ENCODE measurements at places on chromosomes 12 and 14.

DNA sequence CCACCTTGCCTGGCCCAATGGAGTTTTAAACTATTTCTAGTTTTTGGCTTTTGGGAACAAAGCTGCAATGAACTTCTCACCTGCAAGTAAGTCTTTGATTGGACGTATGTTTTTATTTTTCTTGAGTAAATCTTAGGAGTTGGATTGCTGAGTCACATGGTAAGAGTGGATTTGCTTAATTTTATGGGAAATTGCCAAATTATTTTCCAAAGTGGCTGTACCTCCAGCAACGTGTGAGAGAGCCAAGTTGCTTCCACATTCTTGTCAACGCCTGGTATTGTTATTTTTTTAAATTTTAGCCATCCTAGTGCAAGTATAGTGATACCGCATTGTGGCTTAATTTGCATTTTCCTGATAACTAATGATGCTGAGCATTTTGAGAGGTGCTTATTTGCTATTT, 136.6 kb downstream of the LMNTD1 start:
- DNase-seq = no peak

DNA sequence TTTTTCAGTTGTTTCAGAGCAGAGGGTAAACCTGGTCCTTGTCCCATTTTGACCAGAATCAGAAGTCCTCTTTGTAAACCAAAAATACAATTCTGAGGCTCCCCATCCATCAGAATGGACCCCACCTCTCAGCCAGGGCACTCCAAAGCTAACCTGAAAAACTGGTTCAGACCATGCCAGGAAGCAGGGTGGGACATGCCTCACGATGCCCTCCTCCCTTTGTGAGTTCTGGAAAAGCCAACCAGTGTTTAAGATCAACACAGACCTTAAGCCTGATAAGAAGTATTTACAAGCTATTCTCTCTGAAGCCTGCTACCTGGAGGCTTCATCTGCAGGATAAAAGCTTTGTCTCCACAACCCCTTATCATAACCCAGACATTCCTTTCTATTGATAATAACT, 35.4 kb downstream of the TNFAIP2 start:
- no peak for DNase-seq

- no peak for DNase-seq
These were observed 16.5 kb downstream of the SEL1L start for GRCh38 chr14:81516986-81517797.

- no peak for DNase-seq
These were observed 1.0 kb upstream of the VRTN start for GRCh38 chr14:74347097-74347794.

DNA sequence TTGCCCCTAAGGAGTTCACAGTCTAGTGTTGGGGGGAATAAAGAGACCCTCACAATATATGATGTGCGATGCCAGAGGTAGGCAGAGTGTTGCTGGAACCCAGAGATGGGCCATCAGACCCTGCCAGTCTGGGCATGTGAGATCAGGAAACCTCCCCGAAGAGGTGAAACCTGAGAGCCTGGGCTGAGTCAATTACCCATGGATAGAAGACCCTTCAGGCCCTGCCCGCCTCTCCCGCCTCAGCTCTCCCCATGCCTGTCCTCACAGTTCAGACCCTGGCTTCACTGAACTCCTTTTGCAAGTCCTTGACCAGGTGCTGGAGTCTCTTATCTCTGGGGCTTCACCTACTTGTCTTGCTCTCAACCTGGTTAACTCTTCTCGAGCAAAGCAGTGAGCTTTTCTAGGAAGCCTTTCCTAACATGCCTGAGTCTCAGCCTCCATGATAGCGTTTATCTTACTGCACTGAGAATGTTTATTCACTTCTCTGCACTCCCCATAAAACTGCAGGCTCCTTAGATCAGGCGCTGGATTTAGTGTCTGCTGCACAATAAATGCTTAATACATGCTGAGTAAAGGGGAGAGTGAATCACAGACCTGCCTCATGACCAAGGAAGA, 19.6 kb downstream of the ALDH1L2 start:
- DNase-seq = no peak

- no peak for DNase-seq
These were observed 23.6 kb upstream of the NPFF start for GRCh38 chr12:53530920-53531319.

GRCh38 chr12:127277882-127278281, 989.1 kb upstream of the TMEM132C start:
- no peak for DNase-seq

- no peak for DNase-seq
These were observed 5.3 kb upstream of the PSMD9 start for GRCh38 chr12:121883315-121883660.

DNA sequence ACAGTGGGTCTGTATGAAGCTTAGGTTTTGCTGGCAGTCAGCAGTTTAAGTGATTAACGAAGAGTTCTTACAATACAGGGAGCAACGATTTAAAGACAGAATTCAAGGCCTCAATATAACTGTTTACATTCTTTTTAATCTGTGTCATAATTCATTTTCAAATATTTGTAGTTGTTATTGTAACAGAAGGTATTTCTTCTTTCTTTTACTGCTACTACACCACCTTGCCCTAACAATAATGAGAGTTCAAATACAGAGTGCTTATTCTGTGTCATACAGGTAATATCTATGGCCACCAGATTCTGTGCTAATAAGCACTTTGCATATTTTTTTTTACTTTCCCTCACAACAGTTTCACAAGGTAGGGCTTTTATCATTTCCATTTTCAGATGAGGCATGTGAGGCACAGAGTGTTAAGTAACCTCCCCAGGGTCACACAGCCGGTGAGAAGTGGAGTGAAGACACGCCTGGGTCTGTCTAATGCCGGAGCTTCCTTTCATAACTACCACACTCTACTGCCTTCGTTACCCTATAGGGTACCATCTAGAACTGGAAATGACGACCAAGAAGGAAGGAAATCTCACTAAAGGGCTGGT, 81.9 kb downstream of the PELI2 start:
- no peak for DNase-seq
